ENCODE measurements at places on chromosomes 1 and 21.

GRCh38 chr1:198261886-198262285 is 105.1 kb downstream of the NEK7 start:
- no peak for DNase-seq

GRCh38 chr1:226217273-226217672 is 6.2 kb upstream of the MIXL1 start:
- DNase-seq: peak; percentile 5

- peak; percentile 24 for DNase-seq
Measured at GRCh38 chr1:206588492-206588891, 23.8 kb downstream of the EIF2D start.

- no peak for DNase-seq
Measured at GRCh38 chr1:15997076-15997585, 6.9 kb upstream of the SRARP start.

GRCh38 chr1:15246960-15247614 is at the start of gene FHAD1:
TSS of gene FHAD1 (plus strand) at chr1:15247223. CDS start at chr1:15251785, 4,562 bp downstream.
- DNase-seq: peak; percentile 57

GRCh38 chr1:223091896-223092295 is 51.2 kb downstream of the TLR5 start:
- no peak for DNase-seq

- DNase-seq: no peak
Measured at GRCh38 chr1:226575739-226576378, 27.3 kb downstream of the STUM start.

- DNase-seq: peak; percentile 2
Measured at GRCh38 chr1:229059671-229060539, 211.0 kb upstream of the RAB4A start.

- DNase-seq: peak; percentile 20
Measured at GRCh38 chr21:37365517-37366481, 774 bp upstream of the DYRK1A start.

- DNase-seq: no peak
Measured at GRCh38 chr1:43951021-43951985, 4.6 kb downstream of the IPO13 start.

DNA sequence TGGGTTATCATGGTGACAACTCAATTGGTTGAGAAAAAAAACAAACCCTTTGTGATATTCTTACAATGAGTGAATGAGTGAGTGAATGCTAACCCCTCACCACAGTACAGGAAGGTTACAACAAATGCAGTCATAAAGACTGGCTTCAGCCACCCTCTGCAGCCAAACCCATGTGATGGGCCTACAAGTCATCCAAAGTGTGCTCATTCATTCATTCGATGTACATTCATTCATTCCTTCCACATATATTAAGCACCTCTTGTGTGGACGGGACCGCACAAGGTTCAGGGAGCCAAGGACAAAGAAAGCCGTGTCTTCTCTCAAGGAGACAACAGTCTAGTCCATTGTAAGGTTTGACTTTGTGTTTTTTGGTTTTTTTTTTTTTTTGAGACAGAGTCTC is 49.4 kb downstream of the WDR4 start:
- no peak for DNase-seq

Data from brain microvascular endothelial cell (primary cell).